ENCODE measurements at places on chromosomes 1 and 21. TPM values are rescaled to one million over a fixed set of nuclear protein-coding genes. Genes with fewer than 3 reads are reported as not detected.

Gene TRNP1
- total RNA-seq = 1.6 TPM

DNA sequence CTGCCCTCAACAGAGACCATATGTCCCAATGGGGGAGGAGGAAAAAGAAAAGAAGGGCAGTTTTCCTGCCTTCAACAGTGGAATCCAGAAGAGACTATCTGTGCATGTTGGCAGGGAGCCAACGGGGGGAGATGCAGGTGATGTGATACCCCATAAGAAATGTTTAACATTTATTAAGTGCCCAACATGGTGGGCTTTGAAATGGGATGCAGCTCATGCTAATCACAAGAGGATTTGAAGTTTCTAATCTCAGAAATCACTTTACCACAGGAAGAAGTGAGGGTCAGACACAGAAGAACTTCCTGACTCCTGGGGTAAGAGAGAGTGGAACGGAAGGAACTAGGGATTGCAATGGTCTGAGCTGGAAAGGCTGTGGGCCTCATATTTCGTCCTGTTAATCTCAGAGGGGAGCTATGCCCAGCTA lies 16.2 kb downstream of the CSRP1 start:
- no peak for DNase-seq

- no peak for DNase-seq
Measured at GRCh38 chr1:147243228-147243685, 773 bp downstream of the CHD1L start.

Gene SPRR4
- not detected for total RNA-seq

GRCh38 chr1:98327220-98327861 lies 334.2 kb upstream of the SNX7 start:
- DNase-seq = no peak

Gene SLC44A5
- total RNA-seq = 3.5 TPM

Gene MYCL
- 0.32 TPM for total RNA-seq

Gene B3GALT2
- 0.33 TPM for total RNA-seq

DNA sequence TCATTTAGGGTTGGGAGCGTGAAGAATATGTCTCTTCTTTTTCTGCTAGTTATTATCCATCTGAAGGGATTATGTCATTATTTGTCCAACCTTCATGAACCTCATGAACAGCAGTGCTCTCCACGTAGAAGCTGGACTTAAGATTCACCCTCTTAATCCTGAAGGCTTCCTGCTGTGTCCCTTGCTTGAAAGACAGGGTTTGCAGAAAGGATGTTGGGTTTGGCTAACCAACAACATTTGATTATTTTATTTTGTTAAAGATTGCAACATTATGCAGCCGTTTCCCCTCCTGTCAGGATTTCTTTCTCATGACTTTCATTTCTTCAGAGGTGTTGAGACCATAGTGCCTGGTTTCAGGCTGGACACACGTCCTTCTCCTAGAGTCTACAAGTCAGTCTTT lies 75.2 kb downstream of the NGF start:
- no peak for DNase-seq

Gene TRIM62
- total RNA-seq = 7.2 TPM

Gene PRDM2
- total RNA-seq = 57.1 TPM

GRCh38 chr1:113118266-113118665 lies 45.3 kb downstream of the LRIG2 start:
- DNase-seq = no peak

DNA sequence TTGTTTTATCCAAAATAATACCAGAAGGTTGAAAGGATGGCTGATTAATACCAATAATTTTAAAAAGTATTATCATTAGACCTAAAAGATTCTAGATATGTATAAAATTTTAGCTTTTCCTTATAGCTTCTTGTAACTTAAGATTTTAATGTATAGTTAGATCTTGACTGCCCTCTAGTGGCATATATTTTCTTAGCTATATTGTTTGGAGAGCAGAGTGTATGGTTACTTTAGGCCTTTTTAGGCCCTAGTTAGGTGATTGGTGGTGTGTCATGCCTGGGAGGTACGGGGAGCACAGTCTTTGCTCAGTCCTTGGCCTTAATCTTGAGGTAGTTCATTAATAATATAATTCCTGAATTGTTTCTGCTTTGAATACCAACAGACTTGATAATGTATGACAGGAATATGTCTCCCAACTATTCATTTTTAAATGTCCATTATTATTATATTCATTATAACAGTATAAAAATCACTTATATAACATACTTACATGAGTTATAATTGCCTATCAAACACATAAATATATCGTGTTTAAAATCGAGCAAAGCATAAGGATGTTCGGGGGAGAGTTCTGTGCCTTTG lies 328.4 kb downstream of the ZP4 start:
- no peak for DNase-seq

Gene LAMTOR5
- 109 TPM for total RNA-seq

GRCh38 chr1:202164271-202165037 lies 4.1 kb upstream of the PTPN7 start:
- DNase-seq = no peak

All from breast epithelium (tissue), 4 donors.